Temporal lobe (tissue), 4 donors: ENCODE measurements at places on chromosomes 3 and 15. TPM values are rescaled to one million over a fixed set of nuclear protein-coding genes. Genes with fewer than 3 reads are reported as not detected.

Gene DMXL2
- total RNA-seq = 136 TPM

Gene SPATA12
- not detected for total RNA-seq

Gene CLRN1
- not detected for total RNA-seq

Gene RPSA
- total RNA-seq = 976 TPM

Gene CAMP
- not detected for total RNA-seq

Gene RASGRF1
- total RNA-seq = 3.7 TPM

Gene AADACL2
- not detected for total RNA-seq
